NCI-H510A treated with DMSO at 0.1 percent for 48 hours (cell line): ENCODE measurements at places on chromosomes 2 and 18.
A peak's percentile ranks its signal among the peaks of the same experiment; 100 is the strongest.

GRCh38 chr2:46528880-46529279 lies 49.5 kb downstream of the TMEM247 start:
- no peak for DNase-seq

DNA sequence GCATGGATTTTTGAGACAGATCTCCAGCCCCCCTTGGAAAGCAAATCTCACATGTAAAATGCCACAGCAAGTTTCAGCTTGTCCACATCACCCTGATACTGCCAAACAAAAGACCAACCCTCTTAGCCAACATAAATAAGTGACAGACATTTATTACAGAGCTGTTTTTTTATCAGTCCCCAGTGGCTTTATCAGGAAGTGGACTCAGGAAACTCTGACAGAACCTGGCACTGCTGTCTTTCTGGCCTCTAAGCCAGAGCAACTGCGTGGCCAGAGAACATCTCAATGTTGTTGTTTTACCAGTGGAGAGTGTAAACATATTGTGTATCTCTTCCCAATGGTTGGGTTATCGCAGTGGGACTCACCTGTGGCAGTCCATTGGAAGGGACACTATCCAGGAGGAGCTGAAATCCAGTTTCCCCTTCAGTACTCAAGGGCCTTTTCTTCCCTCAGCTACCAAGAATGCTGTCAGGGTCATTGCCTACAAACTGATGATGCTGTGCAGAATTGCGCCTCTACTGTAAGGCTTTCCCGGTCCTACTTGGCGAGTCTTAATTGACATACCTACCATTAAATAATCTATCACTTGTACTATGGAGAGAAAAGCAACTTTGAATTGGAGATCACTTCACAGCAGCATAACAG lies 22.0 kb downstream of the SLC14A1 start:
- no peak for DNase-seq

DNA sequence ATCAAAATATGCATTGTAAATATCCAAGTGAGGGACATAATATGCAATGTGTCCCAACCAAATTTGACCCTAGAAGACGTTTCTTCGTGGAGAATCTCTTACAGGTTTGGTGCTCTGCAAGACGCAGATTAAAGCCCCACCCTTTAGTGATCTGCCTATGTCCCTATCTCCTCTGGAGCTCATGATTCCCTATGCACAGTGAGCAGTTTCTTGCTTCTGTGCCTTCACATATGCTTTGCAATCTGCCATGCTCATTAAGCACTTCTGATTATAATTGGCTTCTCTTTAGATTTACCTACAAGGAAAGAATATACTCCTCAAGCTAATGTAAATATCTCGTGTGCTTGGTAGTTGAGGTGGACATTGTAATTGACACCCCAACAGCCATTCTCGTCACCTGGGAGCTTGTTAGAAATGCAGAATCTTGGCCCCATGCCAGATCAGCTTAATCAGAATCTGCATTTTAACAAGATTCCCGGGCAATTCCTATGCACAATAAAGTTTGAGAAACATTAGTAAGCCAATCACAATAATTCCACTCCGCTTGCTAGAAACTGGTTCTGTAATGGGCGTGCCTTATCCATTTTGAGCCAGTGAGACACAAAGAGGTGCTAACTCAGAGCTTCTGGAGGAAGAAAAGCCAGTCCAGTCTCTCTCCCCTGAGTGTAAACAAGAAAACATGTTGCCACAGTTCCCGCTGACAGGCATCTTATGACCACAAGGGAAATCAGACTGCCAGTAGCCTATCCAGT lies 2.8 kb upstream of the PUM2 start:
- DNase-seq: peak; percentile 88

GRCh38 chr18:27825689-27826088 lies 351.2 kb downstream of the CDH2 start:
- no peak for DNase-seq

DNA sequence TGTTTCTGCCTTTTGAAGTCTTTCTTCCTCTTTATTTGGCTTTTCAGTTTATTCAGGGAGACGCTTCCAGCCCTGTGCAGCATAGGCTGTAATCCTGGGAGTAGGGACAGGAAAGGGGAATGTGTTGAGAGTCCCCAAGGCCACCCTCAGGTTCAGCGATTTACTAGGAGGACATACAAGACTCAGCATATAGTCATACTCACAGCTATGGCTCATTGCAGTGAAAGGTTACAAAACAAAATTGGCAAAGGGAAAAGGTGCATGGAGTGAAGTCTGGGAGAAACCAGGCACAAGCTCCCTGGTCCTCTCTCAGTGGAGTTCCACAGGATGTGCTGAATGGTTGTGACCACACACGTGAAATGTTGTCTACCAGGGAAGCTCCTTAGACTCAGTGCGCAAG lies 49.6 kb upstream of the ZNF638 start:
- DNase-seq: no peak

DNA sequence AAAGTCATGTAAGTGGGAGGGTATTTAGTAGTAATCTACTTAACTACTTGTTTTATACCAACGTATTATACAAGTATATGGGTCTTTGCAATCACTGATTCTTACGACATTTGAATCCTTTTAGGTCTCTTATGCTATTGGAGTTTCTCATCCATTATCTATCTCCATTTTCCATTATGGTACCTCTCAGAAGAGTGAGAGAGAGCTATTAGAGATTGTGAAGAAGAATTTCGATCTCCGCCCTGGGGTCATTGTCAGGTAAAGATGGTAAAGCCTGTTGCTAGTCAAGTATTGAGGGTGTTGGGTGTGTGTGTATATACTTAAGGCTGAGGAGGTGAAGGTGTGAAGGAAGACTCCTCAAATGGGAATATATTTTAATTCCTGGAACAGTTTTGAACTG lies 3.8 kb downstream of the MAT2A start:
- DNase-seq: no peak

- DNase-seq: peak; percentile 86
Observed at GRCh38 chr2:231604101-231604684, 11.5 kb downstream of the TEX44 start.

DNA sequence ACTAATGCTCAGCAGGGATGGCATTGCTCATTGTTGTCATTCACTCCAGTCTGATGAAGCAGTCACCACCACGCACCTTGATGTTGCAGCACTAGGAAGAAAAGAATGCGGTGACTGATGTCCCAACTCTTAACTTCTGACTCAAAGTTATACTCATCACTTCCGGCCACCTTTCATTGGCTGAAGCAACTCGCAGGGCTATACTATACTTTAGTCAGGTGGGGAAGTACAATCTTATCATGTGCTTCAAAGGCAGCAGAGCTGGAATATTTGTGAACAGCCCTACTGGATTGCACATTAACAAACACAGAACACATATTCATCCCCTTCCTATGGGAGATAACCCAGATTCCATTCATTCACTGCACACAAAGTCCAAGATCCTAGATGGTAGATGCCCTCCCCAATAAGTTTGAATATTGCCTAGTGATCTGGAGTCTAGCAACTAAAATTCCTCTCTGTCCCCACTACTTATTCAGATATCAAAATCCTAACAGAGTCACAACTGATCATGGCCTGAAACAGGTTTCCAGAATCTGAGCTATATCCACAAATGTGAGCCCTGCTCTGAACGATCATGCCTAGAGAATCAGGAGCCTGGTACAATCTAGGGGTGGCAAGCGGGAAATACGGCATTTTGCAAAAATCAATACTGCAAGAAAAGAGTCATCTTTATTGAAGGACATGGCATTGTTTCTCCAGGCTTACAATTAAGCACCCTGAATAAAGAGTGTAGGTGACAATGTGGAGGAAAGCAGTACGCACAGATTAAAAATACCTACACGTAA lies 3.4 kb upstream of the SPATS2L start:
- DNase-seq: no peak

DNA sequence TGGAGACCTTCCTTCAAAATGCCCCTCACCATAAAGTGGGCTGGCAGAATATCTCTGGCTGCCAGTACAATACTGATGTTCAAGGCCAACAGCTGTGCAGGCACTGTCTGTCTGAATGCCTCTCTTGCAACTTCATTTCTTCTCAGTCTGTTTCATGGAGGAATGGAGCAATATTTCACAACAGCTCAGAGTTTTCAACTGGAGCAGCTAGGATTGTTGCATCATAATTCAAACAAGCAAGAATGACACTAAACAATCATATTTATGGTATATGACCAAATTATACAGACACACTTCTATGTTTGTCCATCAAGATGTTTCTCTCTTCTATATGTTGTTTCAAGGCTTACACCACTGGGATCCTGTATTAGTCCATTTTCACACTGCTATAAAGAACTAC lies 444.2 kb downstream of the LRATD1 start:
- DNase-seq: no peak

GRCh38 chr2:10467401-10467800 lies 19.3 kb upstream of the ODC1 start:
- no peak for DNase-seq

DNA sequence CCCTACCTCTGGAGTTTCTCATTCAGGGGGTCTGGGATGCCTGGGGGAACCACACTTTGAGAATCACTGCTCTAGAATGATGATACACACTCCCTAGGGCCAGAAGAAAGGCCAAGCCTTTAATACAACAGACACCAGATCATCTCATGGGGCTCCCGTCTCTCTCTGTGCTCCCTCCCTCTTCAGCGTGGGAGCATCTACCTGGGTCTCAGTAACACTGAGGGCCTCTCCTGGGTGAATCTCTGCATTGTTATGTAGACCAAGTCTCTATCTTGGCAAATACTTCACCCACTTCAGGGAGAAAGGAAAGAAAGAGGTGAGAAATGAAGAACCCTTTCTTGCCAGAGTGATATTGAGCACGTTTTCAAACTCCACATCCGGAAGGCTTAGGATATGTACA lies 146.8 kb upstream of the MSH6 start:
- DNase-seq: no peak

- DNase-seq: no peak
Observed at GRCh38 chr2:149155196-149155969, 116.9 kb downstream of the LYPD6B start.

DNA sequence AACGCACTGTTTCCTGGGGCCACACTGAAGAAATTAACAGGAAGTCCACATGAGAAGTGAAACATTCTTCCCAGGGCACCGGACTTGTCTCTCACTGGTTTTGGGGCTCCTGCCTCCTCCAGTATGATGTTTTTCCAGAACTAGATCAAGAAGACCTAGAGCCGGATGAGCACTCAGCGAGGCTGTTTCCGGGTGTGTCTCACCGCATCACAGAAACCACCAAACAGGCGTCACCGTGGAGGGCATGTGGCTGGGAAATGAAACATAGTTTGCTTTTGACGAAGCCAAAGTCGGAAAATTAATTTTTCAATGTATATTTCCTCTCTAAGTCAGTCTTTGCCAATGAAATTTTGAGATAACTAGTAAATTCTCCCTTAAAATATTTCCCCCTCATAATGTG lies 314.0 kb upstream of the SALL3 start:
- no peak for DNase-seq

GRCh38 chr18:55264108-55264507 lies 304.8 kb upstream of the CCDC68 start:
- DNase-seq: peak; percentile 29

- DNase-seq: peak; percentile 95
Observed at GRCh38 chr2:86194751-86195054, 559 bp downstream of the IMMT start.

DNA sequence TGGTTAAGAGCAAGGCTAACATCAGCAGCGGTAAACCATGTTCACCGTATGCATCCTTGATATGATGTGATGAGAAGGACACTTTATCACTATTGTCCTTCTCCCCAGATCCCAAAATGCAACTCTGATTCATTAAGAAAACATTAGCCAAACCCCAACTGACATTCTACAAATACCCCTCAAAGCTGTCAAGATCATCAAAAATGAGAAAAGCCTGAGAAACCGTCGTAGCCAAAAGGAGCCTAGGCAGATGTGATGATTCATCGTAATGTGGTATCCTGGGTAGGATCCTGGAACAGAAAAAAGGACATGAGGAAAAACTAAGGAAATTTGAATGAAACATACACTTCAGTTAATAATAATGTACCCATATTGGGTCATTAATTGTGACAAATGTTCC lies 67.3 kb upstream of the ST6GAL2 start:
- DNase-seq: no peak

GRCh38 chr18:78430131-78430758 lies 549.4 kb upstream of the SALL3 start:
- no peak for DNase-seq

GRCh38 chr2:230619491-230619890 lies 93.2 kb upstream of the CAB39 start:
- no peak for DNase-seq

DNA sequence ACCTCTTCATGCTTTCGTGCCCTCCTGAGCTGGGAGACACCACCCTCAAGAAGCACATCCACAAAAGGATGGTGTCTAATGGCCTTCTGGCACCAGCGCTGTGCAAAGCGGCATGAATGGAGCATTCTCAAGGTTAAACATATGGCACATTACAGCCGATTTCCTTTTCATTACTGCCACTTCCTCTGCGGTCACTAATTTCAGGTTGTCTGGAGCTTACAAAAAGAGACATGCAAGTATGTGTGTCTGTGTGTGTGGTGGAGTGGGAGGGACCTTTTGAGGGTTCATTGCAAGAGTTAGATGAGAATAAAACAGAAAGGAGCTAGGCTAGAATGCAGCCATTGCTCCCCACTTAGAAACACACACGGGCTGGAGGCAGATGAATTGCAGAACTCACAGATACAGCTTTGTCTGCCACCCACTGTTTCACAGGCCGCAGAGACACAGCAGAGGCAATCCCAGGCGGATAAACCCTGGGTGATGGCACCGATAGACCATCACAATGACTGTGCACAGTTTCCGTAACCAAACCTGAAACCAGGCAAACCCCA lies 76.0 kb downstream of the TGIF1 start:
- DNase-seq: peak; percentile 77

DNA sequence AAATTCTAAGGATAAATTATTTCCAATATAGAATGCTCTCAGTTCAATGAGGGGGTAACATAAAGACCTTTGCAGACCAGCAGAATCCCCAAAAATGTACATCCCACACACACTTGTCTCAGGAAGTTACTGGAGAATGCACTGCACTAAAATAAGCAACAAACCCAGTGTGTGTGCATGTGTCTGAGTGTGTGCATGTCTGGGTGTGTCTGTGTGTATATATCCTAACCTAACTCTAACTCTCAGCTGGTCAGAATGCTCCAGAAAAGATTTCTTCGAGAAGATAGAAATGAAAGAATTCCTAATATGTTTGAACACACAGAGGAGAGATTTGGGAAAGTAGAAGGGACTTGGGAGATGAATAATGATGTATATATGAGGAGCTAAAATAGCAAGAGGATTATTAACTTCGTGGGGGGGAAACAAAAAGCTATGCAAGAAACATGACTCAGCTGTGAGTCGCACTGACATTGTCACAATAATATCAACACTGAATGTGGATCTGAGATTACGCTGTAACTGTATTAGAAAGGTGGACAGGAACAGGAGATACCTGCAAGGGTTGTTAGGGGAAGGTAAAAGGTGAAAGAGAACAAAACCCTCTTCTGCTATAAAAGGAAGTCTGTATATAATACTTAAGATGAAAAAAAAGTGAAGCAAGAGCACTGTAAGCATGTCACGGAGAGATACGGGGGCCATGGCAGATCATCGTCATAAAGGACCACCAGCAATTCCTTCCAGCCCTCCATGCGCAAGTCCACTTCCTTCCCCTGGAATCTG lies 11.1 kb downstream of the COLEC12 start:
- DNase-seq: no peak

- DNase-seq: no peak
Observed at GRCh38 chr2:177395351-177396065, 2.9 kb downstream of the AGPS start.

GRCh38 chr2:230347659-230348305 lies 20.8 kb downstream of the SP140L start:
- no peak for DNase-seq
